ENCODE measurements at places on chromosomes 6 and 20.
A peak's percentile ranks its signal among the peaks of the same experiment; 100 is the strongest.

DNA sequence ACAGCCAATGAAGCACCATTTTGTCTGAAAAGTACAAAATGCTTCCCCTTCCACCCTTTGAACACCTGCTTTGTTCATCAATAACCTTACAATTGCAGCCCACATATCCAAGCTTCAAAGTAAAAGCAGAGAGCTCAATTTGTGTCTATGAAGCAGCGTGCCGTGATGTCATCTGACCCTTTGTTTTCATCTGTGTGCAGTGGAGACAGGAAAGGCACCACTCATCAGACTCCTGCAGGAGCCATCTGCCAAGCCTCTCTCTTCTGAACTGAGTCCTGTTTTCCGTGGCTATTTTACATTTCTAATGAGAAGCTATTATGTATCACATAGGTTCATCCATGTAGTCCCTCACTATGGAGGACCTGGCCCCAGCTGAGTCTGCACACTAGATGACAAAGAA is 7.5 kb upstream of the LY86 start:
- no peak overlapping the region for H3K27ac ChIP-seq
- H3K4me3 ChIP-seq: no peak overlapping the region
- H3K27me3 ChIP-seq: peaks cover 4% of the 10 kb centered on the region
- H3K4me1 ChIP-seq: no peaks in the 10 kb centered on the region
- no peak for DNase-seq

DNA sequence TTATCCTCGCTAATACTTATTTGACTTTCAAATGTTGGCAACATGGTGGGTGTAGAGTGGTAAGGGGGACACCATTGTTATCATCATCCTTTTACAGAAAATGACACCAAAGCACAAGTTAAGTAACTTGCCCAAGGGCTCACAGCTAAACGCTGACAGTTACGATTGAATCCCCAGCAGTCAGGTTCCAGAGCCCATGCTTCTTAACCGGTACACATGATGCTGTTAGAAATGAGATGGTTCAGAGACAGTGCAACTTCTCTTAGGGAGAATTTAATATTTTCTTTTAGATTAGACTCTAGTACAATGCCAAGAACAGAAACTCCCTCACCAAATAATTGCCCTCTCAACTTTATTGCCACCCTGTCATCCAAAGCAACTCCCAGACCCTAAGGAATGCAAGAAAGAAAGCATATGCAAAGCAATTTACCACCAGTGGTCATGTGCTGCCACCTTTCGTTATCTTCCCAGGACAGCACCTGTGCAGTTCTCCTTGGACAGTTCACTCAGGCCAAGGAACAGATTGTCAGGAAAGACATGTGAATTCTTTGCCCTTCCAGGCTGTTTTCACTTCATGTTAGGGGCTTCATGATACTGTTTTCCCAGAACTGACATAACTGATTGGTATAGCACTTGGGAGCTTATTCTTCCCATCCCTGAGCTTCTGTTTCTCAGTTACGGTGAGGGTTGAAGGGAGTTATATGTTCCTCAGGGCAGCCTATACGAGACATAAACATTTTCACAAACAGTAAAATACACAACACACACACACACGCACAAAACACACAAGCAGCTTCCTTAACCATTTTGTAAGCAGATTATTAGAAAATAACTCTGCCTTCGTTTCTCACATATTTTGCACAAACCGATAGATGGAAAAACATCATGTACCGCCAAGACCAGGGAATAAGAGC is 5.1 kb downstream of the HLA-DMA start:
- peaks cover 38% of the 10 kb centered on the region for H3K4me1 ChIP-seq
- no peaks in the 10 kb centered on the region for H3K36me3 ChIP-seq
- no peak overlapping the region for H3K27ac ChIP-seq
- peak; percentile 56 for DNase-seq
- no peak overlapping the region for H3K4me3 ChIP-seq

GRCh38 chr6:10612161-10612560 is 82.3 kb downstream of the C6orf52 start:
- DNase-seq: no peak
- H3K27ac ChIP-seq: no peak overlapping the region
- no peak overlapping the region for H3K4me3 ChIP-seq
- H3K36me3 ChIP-seq: no peaks in the 10 kb centered on the region
- no peaks in the 10 kb centered on the region for H3K4me1 ChIP-seq

- no peak overlapping the region for H3K4me3 ChIP-seq
- no peak overlapping the region for H3K27ac ChIP-seq
- DNase-seq: no peak
- no peaks in the 10 kb centered on the region for H3K27me3 ChIP-seq
- H3K4me1 ChIP-seq: no peaks in the 10 kb centered on the region
Observed at GRCh38 chr6:105357165-105357564, 45.7 kb downstream of the PREP start.

DNA sequence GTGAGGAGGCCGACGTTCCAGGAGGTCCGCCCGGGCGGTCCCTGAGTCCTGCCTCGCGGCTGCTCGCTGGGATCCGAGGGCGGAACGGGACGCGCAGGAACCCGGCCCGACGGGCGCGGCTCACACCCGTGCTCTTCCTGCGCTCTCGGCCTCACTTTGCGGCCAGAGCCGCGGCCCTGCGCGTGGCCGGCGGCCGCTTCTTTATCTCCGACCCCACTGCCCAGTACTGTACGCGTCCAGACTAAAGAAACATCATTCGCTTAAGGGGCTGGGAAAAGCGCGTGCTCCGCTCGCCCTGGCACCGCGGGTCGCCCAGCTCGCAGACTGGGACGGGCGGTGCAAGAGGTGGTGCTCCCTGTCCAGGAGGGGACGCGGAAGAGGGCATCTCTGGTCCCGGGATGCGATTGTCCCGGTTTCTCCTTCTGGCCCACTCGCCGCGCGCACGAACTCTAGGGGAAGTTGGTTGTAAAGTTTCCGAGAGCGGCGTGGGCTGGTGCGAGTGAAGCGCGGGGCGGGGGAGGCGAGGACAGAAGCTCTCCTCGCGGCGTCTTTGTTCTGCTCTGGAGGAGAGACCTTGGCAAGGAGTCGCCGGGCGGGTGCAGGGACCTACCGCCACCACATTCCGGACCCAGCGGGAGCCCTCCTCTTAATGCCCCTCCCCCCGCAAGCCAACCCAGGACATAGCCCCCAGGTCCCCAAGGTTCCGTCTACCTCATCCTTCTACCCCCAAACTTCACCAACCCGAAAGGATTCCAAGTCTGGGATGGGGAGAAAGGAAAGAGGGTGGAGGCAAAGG is 71.0 kb downstream of the SOX4 start:
- no peaks in the 10 kb centered on the region for H3K36me3 ChIP-seq
- H3K27me3 ChIP-seq: peaks cover 20% of the 10 kb centered on the region
- no peaks in the 10 kb centered on the region for H3K4me1 ChIP-seq
- no peak overlapping the region for H3K4me3 ChIP-seq

- H3K27ac ChIP-seq: peak overlapping the region; percentile 73
- H3K36me3 ChIP-seq: no peaks in the 10 kb centered on the region
- peaks cover 20% of the 10 kb centered on the region for H3K4me1 ChIP-seq
- H3K4me3 ChIP-seq: peak overlapping the region; percentile 77
- no peaks in the 10 kb centered on the region for H3K27me3 ChIP-seq
Observed at GRCh38 chr6:143097224-143097795, 36.6 kb downstream of the AIG1 start.

DNA sequence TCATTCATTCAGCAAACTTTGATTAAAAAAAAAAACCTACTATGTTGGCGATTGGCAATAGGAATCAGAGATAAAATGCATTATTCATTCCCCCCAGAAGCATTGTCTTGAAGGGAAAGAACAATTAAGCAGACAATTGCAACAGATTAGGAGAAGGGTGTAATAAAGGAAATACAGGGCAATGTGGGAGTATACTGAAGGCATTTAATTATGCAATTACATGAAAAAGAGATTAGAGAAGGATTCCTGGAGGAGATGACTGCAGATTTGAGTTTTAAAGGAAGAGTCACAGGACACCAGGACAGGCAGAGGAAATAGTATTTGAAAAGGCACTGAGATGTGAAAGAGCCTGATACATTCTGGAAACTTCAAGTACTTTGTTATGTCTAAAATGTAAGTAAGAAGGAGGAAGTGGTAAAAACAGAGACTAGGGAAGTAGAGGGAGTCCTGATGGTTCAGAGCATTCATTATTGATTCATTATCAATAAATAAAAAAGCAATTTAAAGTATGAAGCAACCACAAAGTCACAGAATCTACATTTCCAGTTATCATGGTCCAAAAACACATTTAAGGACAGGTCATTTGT is 43.7 kb downstream of the THEMIS start:
- H3K4me3 ChIP-seq: no peak overlapping the region
- no peaks in the 10 kb centered on the region for H3K36me3 ChIP-seq
- H3K27me3 ChIP-seq: no peaks in the 10 kb centered on the region
- no peak overlapping the region for H3K27ac ChIP-seq

GRCh38 chr6:107077710-107078109 is 37.6 kb downstream of the BEND3 start:
- no peaks in the 10 kb centered on the region for H3K27me3 ChIP-seq
- H3K36me3 ChIP-seq: no peaks in the 10 kb centered on the region
- no peak for DNase-seq
- no peak overlapping the region for H3K4me3 ChIP-seq
- H3K4me1 ChIP-seq: no peaks in the 10 kb centered on the region
- no peak overlapping the region for H3K27ac ChIP-seq

DNA sequence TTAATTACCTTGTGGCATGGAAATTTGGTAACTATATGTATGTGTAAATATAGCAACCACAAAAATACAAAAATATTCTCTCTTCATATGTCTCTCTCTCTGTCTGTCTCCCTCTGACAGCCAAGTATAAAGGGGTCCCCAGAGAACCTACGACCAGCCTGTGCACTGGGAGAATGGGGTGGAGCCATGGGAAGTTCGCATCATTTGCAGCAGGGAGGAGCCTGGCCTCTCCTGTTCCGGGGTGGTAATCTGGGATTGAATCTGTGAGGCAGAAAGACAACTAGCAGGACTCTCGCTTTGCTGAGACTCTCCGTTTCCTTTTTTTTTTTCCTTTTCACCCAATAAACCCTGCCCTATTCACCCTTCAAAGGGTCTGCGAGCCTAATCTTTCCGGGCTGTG is 1109.1 kb downstream of the HACE1 start:
- no peak for DNase-seq
- H3K36me3 ChIP-seq: no peaks in the 10 kb centered on the region
- H3K4me1 ChIP-seq: no peaks in the 10 kb centered on the region
- H3K4me3 ChIP-seq: no peak overlapping the region

DNA sequence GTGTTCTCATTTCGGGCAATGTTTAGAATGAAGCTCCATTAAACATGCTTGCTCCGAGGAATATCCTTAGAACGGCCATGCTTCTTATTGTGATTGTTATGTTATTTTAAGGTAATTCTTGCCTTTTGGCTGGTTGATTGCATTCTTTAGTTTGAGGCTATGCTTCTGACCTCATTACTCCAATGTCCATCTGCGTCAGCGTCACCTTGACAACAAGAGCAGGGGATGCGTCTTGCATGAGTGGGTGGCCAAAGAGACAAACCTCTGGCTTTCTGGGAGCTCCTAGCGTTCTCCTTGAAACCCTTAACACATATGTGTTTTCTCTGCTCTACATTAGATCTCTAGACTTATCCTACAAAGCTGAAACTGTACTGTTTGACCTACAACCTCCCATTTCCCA is 184.3 kb downstream of the THBS2 start:
- H3K27me3 ChIP-seq: no peaks in the 10 kb centered on the region
- no peak overlapping the region for H3K4me3 ChIP-seq
- H3K27ac ChIP-seq: no peak overlapping the region
- no peaks in the 10 kb centered on the region for H3K36me3 ChIP-seq
- no peak for DNase-seq

DNA sequence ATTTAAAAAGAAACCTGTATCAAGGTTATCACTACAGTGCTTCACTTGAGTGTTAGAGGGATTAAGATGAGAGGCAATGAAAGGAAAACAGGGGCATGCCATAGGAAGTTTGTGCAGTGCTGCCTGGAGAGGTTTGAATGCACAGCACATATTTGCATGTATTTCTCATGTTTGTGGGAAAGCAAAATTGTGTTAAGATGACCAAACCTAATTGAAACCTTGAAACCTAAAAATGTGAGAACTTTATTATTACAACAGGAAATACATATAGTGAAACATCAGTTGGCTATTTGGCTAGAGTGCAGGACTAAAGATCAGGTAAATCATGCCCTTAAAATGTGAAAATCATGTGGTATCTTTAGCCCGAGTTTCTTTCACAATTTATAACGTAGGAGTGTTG is 8.5 kb upstream of the TBXT start:
- H3K4me3 ChIP-seq: no peak overlapping the region
- no peak for DNase-seq
- H3K27me3 ChIP-seq: peaks cover 17% of the 10 kb centered on the region
- no peaks in the 10 kb centered on the region for H3K4me1 ChIP-seq
- H3K36me3 ChIP-seq: no peaks in the 10 kb centered on the region

DNA sequence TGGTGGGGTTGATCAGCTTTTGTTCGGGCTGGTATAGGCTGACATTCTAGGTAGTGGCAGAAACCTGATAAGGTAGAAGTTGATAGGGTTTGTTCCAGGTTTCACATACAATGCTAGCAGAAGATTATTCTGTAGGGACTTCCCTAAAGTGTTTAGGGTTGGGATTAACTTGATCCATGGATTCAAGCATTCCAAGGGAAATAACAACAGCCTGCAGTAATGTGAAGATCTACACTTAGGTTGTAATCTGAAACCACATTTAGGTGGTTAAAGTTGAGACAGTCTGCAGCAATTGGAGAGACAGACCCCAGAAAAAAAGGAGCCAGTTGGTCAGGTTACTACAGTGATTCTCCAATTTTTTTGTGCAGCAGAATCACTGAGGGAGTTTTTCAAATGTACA is 56.1 kb downstream of the GJA1 start:
- no peaks in the 10 kb centered on the region for H3K27me3 ChIP-seq
- no peak for DNase-seq
- no peaks in the 10 kb centered on the region for H3K4me1 ChIP-seq
- no peak overlapping the region for H3K4me3 ChIP-seq
- H3K27ac ChIP-seq: no peak overlapping the region
- no peaks in the 10 kb centered on the region for H3K36me3 ChIP-seq

DNA sequence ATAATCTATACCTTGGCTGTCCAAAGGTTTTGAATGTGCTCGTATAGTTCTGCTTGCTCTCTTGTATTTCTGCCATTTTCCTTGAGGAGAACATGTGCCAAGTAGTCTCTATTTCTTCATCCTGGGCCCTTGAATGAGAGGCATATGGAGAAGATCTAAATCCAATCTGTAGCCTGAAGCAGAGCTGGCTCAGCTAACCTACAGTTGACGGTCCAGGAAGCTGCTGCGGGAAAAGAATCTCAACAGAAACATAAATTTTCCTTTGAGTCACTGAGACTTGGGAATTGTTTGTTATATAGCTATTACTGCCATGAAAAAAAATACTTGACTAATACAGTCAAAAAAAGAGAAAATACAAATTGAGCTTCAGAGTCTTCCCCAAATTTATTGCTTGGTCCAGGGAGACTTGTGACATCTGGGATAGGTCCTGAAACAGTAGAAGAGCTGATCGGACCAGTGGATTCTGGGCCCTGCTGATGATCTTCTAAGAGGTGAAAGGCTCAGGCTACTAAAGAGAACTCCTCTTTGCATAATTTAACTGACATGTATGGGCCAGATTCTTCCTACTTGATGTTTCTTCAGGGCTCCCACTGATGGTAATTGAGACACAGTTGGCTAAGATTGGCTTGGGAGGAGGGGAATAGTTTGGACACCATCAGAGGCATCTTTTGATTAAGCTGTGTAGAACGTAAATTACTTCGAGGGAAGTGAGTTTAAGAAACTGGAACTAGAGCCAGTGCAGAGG is 29.9 kb upstream of the PLCB4 start:
- no peak overlapping the region for H3K4me3 ChIP-seq
- no peak for DNase-seq
- no peaks in the 10 kb centered on the region for H3K4me1 ChIP-seq
- no peaks in the 10 kb centered on the region for H3K36me3 ChIP-seq
- H3K27me3 ChIP-seq: no peaks in the 10 kb centered on the region
- H3K27ac ChIP-seq: no peak overlapping the region

All from CD4-positive, CD25-positive, alpha-beta regulatory T cell (primary cell).